ENCODE measurements at places on chromosomes 13 and 19.

GRCh38 chr13:98879957-98880356 is 97.9 kb downstream of the DOCK9 start:
- no peak for DNase-seq

GRCh38 chr13:32257649-32258048 is 57.5 kb downstream of the ZAR1L start:
- DNase-seq: no peak

GRCh38 chr13:71522941-71523526 is 344.0 kb downstream of the DACH1 start:
- no peak for DNase-seq

GRCh38 chr13:30440910-30441703 is 18.8 kb downstream of the UBE2L5 start:
- DNase-seq: no peak

DNA sequence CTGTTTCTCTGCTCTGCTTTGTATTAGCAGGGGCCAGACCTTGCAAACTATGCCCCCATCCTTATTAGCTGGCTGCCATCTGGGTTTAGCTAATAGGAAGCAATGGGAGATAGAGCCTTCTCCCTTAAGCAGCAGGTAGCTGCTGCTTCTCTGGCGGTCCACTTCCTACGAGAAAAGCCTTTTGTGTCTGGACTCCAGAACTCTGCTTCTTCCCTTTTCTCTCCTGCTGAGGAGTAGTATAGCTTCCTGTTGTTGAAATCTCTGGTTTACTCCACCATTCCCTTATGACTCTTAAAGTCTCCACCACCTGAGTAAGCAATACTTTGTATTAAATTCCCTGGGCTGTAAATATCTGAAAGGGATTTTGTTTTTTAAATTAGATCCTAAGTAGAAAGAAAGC is 147.1 kb downstream of the DNAJC15 start:
- no peak for DNase-seq

GRCh38 chr19:19489804-19490204 is 25.5 kb downstream of the TSSK6 start:
- no peak for DNase-seq

- DNase-seq: no peak
These were observed 711 bp upstream of the MIPEP start for GRCh38 chr13:23889615-23890607.

- DNase-seq: no peak
These were observed 1.1 kb upstream of the ZNF845 start for GRCh38 chr19:53332484-53332883.

GRCh38 chr13:113187883-113188665 is 20.4 kb downstream of the PCID2 start:
- DNase-seq: no peak

DNA sequence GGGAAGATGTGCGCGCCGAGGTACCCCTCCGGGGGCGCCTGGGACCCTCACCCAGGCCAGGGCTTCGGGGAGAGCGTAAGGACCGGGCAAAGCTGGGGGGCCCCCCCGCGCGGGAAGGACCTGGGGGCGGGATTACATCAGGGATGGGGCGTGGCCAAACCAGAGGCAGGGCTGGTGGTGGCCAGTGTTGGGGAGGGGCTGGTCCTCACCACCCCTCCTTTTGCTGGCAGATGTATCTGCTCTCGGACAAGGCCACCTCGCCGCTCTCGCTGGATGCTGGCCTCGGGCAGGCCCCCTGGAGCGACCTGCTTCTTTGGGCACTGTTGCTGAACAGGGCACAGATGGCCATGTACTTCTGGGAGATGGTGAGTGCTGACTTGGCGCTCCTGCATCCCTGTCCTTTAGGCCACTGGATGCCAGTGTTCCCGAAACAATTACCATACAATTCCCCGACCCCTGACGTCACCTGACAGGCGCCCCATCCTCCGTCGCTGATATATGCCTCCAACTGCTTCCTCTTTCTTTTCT is 25.3 kb downstream of the TRPM4 start:
- no peak for DNase-seq

DNA sequence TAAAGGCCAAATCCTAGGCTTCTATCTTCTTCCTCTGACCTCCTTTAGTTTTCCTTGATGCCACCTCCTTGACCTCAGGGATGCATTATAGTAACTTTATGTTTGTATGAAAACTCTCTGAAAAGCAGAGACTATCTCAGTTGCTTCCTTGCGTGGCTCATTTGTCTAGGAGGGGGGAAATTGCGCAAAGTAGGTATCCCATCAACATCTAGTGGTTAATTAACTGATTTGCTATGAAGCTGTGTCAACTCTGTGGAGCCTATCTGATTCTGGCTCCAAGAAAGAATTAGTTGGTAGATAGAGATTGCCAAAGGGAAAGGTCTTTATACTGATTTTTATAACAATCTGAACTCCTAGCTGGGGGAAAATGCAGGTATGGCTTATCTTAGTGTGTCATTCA is 82.1 kb upstream of the FRY start:
- no peak for DNase-seq

DNA sequence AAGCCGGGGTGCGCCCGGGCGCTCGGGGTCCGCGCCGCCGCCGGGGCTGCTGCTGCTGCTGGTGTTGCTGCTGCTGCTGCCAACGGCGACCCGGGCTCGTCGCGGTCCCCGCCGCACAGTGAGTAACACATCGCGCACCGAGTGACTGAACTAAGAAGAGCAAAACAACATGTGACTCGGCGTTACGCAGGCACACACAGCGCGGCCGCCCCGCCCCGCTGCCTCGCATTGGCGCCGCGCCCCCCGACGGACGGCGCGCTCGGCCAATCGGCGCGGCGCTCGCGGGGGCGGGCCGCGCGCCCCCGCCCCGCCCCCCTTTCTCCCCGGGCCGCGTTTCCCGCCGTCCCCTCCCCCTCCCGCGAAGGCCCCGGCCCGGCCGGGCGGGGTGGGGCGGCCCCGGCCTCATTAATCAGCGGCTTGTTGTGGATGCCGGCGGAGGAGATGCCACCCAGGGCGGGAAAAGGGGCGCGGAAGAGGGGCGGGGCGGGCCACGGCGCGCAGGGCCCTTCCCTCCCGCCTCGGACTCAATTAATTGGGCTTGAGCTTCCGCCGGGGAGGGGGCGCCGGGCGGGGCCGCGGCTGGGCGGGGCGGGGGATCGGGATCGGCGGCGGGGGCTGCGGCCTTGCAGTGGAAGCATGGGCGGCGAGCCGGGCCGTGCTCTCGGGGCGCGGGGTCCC is at the start of gene IRS2:
Gene IRS2, minus strand, starts transcription at position 127 of the 678 bp plus-strand sequence. CDS start 530 bp downstream, outside the sequence.
- DNase-seq: peak; percentile 95

GRCh38 chr19:43309466-43309865 is 40.1 kb upstream of the PSG9 start:
- DNase-seq: no peak

DNA sequence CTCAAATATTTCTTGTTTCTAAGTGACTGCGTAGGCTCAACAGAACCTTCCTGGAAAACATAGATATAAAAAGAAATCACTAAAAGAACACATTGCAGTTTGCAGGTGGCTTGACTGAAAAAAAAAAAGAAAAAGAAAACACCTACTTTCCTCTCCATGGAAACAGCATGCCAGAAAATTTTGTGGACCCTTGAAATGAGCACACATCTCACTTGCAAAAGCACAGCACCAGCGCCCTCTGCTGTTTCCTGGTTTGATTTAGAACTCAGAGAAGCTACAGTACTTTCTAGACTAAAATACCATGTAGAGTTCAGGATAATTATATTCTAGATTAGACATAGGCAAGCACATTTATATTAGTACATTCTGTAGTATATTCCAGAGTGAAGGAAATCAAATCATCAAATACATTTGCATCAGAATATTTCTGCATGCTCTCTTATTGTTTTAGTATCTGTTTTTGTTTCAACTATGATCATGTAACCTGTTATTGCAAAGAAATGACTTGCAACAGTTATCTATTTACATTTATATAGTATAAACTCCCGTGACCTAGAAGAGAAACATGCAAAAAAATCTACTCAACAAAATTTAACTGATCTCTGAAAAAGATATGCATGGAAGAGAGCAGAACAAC is 22.3 kb upstream of the XPO4 start:
- peak; percentile 91 for DNase-seq

DNA sequence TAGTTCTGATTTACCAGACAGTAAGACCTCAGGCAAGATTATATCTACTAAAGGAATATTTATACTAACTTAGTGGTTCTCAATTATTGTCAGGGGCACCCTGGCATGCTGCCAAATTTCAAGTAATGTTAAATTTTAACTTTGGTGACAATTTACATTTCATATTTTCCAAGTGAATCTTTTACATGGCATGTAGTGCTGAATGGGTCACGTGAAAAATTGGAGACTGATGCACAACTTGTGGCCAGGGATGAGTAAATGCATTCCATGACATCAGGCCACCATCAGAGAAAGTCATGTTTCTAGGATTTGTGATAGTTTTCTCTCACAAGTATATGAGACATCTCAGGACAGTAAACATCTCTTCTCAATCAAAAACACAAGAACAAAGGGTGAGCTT is 202.6 kb upstream of the SOX21 start:
- no peak for DNase-seq

DNA sequence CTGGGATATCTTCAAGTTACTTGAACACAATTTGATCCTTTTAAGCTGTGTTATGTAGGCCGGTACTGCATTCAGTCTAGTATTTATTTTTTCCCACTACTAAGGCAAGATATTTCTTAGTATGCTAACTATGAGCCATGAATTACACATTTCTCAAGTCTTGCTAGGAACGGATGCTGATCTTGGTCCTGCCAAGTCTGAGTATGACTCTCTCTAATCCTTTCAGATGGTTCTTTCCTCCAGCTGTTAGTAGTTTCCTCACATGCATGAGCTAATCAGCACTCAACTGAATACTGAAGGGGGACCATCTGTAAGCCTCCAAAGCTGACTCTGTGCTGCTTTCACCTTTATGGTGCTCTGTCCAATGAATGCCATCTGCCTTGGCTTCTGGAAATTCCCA is 460.3 kb downstream of the KCTD12 start:
- DNase-seq: no peak

- peak; percentile 95 for DNase-seq
These were observed 9.4 kb downstream of the ABHD17A start for GRCh38 chr19:1875646-1876495.

- DNase-seq: no peak
These were observed 10.7 kb downstream of the APLP1 start for GRCh38 chr19:35879068-35879467.

DNA sequence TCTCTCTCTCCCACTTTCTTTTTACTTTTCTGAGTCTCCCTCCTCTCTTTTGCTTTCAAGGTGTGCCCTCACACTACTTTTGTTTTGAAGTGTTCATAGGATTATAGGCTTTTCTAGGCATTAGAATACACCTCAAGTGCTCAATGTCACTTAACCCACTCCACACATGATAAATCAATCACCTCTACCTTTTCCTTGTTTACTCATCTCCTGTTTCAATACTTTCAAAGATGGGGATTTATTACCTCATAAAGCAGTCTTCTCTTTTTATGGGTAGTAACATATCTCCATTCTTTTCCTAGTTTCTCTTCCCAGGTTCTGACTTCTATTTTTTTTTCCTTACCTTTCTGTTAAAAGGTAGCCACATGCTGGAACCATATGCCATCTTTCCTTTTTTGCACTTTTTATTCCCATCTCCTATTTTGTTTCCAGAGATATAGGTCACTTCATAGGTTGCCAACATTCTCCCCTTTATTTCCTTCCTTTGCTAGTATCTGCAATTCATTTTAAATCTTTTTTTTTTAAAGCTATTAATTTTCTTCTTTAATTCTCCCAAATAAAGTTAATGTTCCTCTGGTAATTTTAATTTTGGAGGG is 137.6 kb upstream of the SLC10A2 start:
- no peak for DNase-seq

DNA sequence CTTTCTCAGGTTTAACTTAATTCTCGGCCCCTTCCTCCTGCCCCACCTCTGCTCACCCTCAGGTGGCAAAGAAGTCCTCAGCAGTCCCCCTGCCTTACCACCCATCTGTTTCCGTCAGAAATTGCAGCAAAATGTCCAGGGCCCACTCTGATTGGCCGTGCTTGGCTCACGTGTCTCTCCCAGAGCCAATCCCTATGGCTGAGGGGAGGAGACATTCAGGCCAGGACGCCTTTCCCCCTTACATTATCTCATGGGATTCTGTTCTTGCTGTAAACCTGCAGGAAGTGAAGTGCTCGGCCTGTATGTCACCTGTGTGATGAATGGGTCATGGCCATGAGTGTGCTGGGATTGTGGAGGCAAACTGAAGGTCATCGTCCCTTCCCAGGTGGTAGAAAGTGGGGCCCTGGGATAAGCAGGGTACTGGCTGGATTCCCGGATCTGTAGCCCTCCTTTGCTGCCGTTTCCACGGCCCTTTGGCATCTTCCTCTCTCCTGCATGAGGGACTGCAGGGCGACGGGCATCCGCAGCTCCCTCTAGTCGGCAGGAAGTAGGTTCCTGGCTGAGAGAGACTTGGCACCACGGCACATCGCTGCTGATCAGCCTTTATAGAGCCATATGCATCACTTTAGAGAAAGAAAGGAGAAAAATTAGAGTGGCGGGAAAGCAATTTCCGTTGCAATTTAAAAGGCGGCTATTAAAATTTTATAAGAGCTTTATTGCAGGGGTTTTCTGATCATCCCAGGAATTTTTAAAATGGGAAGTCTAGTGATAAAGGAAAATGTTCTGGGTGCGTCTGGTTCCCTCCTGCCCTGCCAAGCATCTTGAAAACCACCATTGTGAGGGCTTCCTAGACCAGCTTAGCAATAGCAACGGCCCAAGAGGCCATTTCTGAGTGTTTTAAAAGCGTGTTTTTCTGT is 118.2 kb downstream of the SIPA1L3 start:
- DNase-seq: no peak

GRCh38 chr19:6354098-6354674 is 7.1 kb upstream of the CLPP start:
- DNase-seq: no peak

GRCh38 chr13:44153496-44153895 is 220.1 kb upstream of the SERP2 start:
- DNase-seq: no peak

DNA sequence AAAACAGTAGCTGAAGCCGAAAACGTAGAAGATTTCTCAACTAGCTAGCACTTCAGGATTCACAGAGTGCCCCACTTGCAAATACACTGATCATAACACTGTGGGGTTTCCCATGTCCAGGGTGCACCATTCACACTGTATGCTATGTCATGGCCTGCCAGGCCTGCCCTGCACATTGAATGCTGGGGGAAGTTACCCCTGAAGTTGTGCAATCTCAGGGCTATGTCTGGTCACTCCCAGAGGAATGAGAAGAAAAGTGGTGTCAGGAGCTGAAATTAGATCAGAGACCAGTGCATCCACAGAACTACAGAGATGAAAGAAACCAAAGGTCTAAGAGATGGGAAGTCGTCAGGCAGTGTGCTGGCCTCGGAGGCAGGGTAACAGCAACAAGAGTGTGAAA is 196.8 kb downstream of the RAP2A start:
- no peak for DNase-seq

GRCh38 chr19:7140137-7140536 is 70.6 kb downstream of the ZNF557 start:
- no peak for DNase-seq

GRCh38 chr19:48271531-48272151 is 1.8 kb downstream of the ZNF114 start:
- peak; percentile 70 for DNase-seq
